ENCODE measurements at places on chromosomes 7 and 10. TPM values are rescaled to one million over a fixed set of nuclear protein-coding genes. Genes with fewer than 3 reads are reported as not detected.
A peak's percentile ranks its signal among the peaks of the same experiment; 100 is the strongest.

GRCh38 chr7:136064627-136065237, 87.6 kb upstream of the MTPN start:
- DNase-seq = no peak

- no peak for DNase-seq
Observed at GRCh38 chr10:80976658-80977057, 439.0 kb downstream of the SH2D4B start.

GRCh38 chr7:88291398-88292173, 15.1 kb downstream of the STEAP4 start:
- DNase-seq = no peak

The ABCF2 gene
- total RNA-seq = 47.3 TPM

GRCh38 chr7:129739427-129739826, 127.9 kb downstream of the NRF1 start:
- no peak for DNase-seq

DNA sequence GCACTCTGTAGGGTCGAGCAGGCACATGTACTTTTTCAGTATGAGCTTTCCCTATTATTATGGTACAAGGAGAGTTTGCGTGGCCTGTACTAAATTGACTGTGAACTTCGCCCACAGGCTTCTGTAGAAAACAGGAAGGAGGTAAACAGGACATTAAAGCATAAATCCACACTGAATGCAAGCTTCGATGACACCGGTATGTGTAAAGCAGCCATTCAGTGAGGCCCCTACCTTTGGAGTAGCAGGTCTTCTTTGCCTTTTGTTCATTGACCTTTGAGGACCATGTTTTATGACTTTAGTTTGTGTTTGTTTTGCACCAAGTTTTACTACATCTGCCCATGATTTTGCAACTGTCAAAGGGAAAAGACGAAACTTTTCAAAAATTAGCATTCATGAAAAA, 14.5 kb downstream of the MKI67 start:
- no peak for DNase-seq

DNA sequence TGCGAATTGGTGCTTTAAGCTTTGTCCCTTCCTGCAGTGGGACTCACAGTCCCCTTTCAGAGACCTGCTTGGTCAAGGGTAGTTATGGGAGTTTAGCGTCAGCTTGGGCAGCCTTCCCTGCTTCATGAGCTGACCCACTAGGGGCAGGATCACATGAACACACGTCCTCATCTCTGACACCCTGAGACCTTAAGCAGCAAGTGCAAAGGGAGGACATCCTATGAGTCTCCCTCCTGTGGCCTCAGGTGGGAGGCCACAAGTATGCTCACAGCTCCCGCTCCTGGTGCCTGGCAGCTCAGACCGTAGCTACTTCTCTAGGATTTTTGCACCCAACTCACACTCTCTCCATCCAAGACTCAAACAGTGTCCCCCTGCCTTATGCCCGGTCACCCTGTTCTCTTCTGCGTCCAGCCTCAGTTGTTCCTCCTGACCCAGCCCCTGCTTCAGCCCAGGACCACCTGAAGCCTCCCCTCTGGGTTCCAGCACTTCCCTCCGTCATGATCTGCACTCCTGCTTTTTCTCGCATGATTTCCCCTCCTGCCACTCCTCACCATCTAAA, 136.6 kb upstream of the FAM20C start:
- DNase-seq = peak; percentile 66

DNA sequence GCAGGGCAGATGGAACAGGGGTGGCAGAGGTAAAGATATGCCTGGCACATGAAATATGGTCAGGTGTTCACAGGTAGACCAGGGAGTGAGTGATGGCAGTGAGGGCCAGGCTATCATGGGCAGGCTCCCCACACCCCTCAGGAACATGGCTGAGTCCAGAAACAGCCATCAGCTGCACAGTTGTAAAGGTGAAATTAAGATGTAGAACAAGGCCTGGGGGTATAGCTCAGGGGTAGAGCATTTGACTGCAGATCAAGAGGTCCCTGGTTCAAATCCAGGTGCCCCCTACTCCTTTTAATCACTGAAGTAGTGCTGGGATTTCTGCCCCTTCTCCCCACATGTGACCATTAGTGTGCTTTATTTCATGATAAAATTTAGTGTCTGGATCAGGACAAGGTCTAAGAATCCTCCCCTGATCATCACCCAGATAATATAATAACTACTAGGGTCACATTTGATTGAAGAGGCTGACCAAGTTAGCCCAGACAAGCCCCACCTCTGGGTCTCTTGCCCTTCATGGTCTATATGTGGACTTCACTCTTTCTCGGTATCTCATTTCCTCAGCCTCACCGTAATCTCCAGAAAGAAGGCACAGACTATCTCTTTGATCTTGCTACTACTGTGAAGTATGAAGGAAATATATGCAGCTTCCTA, 69.0 kb downstream of the ZNF783 start:
- DNase-seq = peak; percentile 27

- peak; percentile 92 for DNase-seq
Observed at GRCh38 chr10:47340608-47341170, 7.5 kb upstream of the RBP3 start.

The STOX1 gene
- 2.4 TPM for total RNA-seq

The ITPRID1 gene
- total RNA-seq = 0.18 TPM

The ELFN1 gene
- total RNA-seq = 16.0 TPM

DNA sequence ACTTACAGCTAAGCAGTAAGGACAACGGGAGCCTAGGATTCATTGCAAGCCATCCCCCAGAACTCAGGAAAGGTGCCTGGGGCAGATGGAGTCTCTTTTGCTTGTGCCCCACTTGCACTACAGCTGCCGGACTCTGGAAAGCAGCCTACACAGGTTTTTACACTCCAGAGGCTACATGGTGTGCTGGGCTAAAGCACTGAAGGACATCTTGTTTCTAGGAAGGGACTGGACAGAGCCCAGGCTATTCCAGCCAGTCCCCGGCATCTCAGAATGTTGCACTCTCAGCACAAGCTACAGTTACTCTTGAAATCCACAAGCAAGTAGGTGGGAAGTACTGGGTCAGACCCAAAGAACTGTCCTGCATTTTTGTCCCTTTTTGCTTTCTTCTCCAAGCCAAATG, 333.1 kb downstream of the TNS3 start:
- no peak for DNase-seq

- no peak for DNase-seq
Observed at GRCh38 chr7:43398831-43399230, 184.1 kb upstream of the STK17A start.

The UCMA gene
- total RNA-seq = not detected

The MMP21 gene
- not detected for total RNA-seq

DNA sequence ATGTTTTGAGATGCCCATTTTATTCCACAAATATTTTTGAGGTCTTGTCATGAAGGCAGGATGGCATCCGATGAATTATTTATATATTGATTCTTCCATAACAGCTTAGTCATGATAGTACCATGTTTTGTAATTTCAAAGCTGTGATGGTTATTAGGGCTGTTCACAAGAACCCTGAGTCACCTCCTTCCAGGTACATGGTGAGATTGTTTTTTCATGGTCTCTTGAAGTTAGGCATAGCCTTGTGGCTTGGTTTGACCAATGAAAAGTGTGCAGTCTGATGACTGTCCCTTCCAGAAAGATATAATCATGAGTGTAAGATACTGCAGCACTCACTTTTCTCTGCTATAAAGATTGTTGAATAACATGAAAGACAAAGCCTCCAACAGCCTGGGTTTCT, 274.8 kb downstream of the FGFR2 start:
- DNase-seq = no peak

The SERPINE1 gene
- 3.4 TPM for total RNA-seq

- no peak for DNase-seq
Observed at GRCh38 chr10:78407966-78408365, 374.3 kb downstream of the RPS24 start.

DNA sequence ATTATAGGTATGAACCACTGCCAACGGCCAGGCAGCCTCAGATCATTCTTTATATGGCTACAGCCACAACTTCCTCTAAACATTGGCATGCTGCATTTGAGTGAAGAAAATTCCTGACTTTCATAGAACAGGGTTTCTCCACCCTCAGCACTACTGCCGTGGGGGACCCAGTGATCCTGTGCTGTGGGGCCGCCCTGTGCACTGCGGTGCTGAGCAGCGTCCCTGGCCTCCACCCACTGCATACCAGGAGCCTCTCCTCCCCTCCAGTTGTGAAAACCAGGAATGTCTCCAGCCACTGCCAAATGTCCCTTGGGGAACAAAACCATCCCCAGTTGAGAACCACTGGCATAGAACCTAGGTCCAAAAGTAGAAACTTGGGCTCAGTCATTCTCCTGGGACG, 15.8 kb downstream of the CNPY1 start:
- DNase-seq = no peak

The ADAM22 gene
- 4.8 TPM for total RNA-seq

DNA sequence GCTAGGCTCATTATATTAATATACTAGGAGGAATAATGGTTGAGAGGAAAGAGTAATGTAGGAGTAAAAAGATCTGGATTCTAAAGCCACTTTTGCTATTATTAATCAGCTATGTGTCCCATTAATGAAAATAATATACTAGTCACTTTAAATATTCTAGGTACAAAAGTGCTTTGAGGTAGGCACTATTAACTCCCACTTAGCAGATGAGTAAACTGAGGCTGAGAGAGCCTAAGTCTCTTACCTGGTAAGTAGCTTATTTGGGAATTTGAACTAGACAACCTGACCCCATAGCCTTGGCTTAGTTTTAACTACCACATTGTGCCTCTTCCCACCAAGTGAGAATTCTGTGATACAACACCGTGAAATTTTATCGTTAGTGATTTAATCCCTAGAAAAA, 6.0 kb downstream of the ARMC10 start:
- no peak for DNase-seq

GRCh38 chr7:141785706-141786552, 4.1 kb upstream of the TAS2R5 start:
- DNase-seq = peak; percentile 63

GRCh38 chr7:55951637-55952351, at the start of gene MRPS17:
MRPS17 (plus strand) TSS chr7:55951877; CDS start chr7:55953196, 1,319 bp downstream.
- DNase-seq = peak; percentile 97

GRCh38 chr7:124059375-124059774, 26.5 kb upstream of the TMEM229A start:
- no peak for DNase-seq

DNA sequence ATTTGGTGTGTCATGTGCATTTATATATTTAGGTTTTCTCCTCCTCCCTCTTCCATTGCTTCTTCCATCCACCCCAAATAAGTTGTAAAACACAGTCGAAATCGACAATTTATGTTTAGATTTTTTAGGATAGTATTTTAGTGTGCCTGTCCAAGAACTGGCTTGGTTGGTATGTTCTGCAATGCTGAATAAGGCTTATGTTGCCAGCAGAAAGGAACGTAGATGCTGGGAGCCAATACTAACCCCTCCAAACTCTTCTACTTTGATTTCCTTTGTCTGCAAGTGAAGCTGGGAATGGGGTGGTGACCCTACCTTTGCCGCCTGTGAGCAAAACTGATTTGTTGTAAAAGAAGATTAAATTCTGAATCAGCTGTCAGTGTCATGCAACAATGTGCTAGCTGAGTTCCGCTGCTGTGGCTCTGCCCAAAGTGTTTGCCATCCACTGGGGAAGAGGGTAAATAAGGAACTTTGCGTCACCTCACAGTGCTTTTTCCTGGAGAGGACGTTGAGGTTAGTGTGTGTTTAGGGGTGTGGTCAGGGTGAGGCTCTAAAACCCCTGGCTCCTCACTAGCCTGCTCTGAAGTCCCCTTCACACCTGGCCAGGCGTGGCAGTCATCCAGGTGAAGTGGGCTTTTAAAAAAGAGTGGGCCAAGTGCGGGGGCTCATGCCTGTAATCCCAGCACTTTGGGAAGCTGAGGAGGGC, 44.4 kb downstream of the TACC2 start:
- no peak for DNase-seq

The HPSE2 gene
- 0.30 TPM for total RNA-seq

- DNase-seq = no peak
Observed at GRCh38 chr10:78035025-78035424, 1.4 kb downstream of the RPS24 start.

DNA sequence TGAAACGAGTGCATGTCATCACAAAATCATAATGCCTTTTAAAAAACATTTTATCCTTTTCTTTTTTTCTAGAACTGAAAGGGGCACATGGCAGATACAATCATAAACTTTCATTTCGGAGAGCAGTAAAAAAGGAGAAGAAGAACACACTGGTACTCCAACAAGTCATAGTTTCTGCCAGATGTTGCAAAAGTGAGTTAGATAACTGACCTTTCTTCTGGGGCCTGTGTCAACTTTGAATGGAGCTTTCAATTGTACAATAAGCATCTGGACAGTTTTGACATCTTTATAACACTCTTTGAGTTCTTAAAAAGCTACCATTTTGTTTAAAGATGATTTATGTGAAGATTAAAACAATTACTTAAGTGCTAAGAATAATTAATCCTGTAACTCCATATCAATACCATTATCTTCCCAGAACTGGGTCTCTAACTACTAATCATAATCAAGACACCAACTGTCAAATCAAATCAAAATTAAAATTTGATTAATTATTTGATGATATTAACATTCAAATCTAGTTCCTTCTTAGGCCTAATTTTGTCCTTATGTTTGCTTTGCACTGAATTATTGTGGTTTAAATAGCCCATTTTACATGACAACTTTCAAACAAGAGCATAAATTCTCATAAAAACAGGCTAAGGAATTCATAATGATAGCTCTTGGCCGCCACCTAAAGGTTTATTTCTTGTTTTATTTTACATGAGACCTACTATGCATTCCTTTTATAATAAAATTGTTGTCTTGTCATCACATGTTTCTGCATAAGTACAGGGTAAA, 19.5 kb upstream of the ITGB8 start:
- no peak for DNase-seq

The BLNK gene
- not detected for total RNA-seq

GRCh38 chr7:29177963-29178600, 16.5 kb upstream of the CHN2 start:
- no peak for DNase-seq

DNA sequence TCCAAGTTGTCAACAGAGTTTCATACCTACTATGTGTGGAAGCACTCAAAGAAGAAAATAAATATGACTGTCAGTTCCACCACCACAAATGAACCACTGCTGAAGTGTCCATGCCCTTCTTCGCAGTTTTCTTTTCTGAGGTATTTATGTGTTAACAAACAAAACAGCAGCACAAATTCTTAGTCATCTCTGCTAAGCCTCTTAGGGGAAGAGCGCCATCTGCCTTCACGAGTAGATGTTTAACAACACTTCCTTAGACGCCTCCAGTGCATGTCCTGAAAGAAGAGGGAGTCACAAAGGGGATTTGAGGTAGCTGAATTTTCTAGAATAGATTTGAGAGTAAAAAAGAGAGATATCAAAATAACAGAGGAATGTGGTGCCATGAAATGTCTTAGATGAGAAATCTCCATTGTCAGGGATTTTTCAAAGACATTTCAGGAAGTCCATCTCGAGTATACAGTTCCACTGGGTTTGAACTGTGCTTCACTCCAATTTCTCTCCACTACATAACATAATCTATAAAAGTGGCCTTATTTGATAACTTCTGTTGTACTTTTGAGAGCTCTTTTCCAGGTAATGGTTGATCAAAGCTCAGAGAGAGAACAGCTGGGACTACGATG, 775.3 kb upstream of the POM121L12 start:
- peak; percentile 55 for DNase-seq

DNA sequence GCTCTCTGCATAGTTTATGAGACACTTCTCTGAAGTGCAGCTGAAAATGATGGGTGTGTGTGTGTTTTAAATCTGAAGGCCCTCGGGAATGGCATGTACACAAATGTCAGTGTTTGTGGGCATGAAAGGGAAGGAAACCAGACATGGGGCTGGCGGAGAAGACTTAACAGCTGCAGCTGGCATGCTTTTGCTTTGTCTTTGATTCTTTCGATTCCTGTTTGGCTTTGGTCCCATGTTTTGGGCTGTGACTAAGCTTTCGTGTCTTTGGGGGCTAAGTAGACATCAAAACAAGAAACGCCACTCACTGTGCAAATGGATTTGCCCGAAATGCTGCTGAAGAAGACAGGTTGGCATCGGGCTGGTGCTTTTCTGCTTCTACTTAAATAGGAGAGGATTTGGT, 179.3 kb downstream of the PFKFB3 start:
- no peak for DNase-seq

The LAMB4 gene
- total RNA-seq = not detected
